ENCODE measurements at places on chromosomes 6 and 20.

- DNase-seq, result no peak
Observed at GRCh38 chr20:1165521-1165920, 19.3 kb downstream of the TMEM74B start.

DNA sequence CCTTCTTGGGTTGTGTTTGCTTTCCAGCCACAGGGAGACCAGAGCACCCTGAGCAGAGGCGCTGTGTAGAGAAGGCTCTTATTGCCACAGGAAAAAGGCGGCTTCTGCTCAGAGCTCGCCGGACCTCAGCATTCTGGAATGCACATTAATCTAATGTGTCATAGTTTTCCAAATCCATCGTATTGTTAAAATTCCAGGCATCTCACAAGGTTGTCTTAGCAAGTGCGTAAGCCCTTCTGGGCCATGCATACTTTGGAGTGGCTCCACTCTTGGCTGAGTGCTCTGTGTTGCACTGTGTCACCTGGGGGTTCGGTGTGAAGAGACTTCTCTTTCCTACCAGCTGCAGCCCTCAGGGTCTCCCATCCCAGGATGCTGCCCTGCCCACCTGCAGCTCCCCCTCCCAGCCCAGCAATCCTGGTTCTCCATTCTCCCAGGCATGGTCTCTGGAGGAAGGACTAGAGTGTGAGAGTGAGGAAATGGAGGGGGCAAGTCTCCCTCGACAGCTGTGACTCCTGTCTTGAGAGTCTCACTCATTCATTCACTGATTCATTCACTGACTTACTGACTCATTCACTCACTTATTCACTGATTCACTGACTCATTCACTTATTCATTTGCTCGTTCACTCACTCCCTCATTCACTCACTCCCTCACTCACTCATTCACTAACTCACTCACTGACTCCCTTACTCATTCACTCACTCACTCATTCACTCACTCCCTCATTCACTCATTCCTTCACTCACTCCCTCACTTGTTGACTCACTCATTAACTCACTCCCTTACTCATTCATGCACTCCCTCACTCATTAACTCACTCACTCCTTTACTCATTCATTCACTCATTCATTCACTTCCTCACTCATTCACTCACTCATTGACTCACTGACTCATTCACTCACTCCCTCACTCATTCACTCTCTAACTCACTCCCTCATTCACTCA, 83.7 kb upstream of the MPC1 start:
- no peak for DNase-seq

- DNase-seq, result no peak
Observed at GRCh38 chr6:156980515-156980914, 203.3 kb downstream of the ARID1B start.

- DNase-seq, result peak; percentile 60
Observed at GRCh38 chr6:134172020-134172705, 119.7 kb upstream of the SLC2A12 start.

DNA sequence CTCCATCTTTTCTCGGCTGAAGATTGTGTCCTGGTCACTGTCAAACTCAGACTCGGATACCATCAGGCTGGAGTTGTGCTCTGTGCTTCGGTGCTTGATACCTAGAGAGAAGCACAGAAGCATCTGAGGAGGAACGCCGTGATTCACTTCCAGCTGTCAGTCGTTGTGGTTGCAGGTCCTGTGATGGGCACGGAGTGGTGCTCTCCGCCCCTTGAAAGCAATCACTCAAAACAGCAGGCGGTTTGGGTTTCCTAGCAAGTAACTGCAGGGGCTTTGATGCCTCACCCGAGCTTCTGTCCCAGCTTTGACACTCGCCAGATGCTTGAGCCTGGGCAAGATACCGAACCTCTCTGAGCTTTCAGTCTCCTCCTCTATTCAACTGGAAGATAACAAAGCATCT, 52.5 kb downstream of the ALDH5A1 start:
- DNase-seq, result no peak

DNA sequence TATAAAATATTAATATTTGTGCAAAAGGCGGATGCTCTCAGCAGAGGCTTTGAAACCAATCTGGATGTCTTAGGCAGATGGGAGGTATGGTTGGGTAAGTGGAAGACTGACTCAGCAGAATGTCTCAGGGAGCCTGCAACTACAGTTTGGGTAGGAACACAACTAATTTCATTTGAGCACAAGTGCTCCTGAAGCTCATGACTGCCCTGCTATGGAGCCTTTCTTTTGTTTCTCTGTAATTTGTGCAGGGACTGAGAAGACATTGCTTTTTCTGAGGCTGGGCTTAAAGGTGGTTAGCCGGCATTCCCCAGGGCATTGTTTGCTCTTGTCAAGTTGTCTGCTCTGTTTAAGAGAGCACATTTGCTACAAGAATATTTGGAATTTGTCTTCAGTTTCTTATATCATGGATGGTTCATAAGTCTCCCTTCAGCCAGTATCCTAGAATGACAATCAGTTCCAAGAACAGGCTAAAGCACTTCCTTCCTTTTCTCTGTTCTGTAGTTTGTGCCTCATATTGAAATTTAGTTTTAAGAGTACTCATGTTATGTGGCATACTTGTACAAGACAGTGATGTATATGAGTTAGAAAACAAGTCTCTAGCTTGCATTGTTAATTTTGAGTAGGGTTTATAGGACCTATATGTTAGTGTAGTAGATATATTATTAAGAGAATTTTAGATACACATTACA, 208.3 kb downstream of the ZFAND3 start:
- DNase-seq, result peak; percentile 6

DNA sequence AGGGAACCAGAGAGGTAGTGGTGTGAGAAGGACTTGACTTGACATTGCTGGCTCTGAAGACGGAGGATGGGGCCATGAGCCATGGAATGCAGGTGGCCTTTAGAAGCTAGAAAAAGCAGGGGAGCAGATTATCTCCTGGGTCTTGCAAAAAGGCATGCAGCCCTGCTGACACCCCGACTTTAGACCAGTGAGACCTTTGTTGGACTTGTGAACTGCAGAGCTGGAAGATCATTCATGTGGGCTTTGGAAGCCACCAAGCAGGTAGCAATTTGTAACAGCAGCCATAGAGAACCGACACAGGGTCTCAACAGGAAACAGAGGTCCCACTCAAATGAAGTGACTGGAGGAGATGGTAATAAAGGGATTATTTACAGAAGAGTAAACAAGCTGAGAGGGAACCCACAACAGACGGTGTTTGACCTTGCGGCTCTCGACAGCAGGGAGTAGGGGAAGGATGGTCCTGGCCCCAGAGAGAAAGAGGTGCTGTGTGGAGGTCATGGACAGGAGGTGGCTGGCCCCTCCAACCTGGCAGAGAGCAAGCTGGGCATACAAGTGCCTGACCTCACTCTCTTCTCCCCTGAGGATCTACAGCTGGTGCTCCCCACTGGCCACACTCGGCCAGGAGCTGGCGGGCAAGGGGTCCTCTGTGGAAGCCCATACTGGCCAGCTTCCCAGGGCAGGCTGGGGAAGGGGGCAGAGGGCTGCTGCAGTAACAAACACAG, 43.9 kb downstream of the SLC22A23 start:
- DNase-seq, result no peak

GRCh38 chr6:111802015-111802414, 71.2 kb downstream of the FYN start:
- DNase-seq, result peak; percentile 46

DNA sequence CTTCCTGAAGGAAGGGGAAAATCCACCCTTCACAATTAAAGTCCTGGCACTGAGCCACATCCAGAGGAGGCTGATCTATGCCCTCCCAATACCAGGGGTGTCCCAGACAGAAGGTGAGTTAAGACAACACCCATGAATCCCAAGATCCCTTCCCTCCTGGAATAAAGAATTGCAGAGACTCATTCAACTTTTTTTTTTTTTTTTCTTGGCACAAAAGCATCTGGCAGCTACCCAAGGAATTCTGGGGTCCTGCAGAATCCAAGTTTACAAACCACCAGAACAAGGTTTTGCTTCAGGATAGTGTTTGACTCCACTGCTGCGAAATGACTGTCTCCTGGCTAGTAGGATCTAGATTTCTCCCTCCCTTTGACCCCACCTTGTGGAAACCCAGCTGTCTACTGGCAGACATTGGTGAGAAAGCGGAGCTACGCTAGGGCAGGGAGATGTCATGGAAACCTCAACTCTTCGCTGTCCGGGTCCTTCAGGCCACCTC, 37.4 kb downstream of the JAG1 start:
- DNase-seq, result no peak

GRCh38 chr6:158018851-158019361, 37.2 kb downstream of the SYNJ2 start:
- DNase-seq, result no peak

GRCh38 chr20:50093240-50093639, 19.7 kb downstream of the UBE2V1 start:
- no peak for DNase-seq

GRCh38 chr20:58646257-58646656, 4.8 kb upstream of the STX16 start:
- no peak for DNase-seq

DNA sequence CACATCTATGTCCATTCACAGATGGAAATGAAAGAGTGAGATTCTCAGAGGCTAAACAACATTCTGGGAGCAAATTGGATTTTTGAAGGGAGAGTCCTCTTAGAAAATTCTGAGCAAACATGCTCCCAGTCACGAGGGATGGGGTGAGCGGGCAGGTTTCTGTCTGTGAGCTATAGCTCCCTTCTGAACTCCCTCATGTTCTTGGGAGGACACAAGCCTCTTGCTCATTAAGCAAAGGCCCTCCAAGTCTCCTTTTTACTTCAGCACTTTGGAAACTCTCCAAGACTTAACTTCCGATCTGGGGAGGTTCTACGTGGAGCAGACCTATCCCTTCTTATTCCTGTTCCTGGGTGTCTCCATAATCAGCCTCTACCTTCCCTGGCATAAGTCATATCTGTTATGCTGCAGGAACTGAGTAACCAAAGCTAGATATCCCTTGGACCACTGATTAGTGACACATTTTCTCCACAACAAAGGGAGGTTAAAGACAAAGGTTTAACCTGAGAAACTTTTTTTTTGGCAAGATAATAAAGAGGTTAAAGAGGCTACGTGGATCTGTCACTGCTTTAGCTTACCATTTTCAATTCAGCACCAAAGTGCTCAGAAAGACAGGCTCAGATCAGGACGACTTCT, 33.0 kb upstream of the SMIM29 start:
- DNase-seq, result no peak

DNA sequence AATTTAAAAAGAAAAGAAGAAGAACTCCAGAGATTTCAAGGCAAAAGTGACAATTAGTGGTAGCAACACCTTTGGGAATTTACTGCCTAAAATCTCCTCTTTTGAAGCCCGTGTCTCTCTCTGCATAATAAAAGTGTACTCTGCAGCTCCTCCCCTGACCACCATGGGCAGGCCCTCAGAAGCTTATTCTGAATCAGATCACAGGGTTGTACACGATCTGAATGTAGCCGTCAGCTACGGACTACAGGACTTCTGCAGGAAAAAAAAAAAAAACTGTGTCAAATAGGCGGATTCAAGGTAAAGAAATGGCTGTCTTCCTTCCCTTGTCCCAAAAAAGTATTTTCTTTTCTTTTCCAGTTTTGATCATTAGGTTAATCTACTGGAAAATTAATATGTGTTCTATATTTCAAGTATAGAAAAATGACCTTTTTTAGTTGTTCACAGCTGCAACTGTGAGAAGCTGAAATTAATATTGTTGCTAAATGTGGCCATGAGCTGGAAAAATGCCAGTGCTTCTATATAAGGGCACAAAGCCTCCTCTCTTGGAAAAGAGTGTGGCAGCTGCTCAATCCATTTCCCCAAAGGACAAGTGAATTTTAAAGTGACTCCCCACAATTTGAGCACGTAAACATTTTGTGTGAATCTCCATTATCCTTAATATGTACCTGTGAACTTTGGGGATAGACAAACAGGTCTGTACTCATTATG, 397.4 kb downstream of the C6orf118 start:
- no peak for DNase-seq

DNA sequence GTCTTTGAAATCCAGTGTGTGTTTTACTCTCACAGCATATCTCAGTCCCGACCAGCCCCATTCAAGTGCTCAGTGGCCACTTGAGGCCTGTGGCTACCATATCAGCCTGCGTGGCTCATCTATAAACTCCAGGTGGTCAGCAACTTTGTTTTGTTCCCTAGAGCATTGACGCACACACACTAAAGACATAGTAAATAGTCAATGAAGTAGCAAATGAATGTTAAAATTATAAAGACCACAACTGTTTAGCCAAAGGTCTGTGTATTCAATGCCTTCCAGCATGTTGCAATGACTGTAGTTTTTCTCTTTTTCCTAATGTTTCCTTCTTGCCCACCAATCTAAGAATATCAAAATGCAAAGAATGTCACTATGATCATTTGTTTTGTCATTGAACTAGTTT, 238.2 kb upstream of the ZNF217 start:
- DNase-seq, result no peak

DNA sequence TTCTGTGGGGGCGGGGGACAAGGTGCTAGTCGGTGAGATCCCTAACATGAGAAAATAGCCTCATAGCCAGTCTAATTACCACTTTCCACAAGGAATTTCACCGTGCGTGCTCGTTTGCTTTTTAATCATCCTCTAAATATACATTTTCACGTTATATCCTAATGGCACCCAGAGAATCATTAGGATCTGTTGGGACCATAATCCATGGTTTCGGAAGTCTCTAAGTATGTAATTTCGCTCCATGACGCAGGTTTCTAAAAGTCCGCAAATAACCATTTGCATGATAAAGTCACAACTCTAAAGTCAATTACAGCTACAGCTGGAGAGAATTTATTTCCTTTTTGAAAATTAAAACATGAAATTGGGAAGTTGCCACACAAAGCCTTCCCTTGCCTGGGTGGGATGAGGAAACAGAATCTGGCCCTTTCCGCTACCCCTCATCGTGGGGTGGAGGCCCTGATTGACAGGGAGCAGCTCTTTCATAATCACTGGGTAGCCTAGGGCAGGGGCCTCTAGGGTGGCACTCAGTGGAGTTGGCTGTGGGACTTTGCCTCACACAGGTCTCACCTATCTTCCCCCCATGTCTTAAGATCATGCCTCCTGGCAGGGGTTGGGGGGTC, 81.9 kb downstream of the LRFN2 start:
- DNase-seq, result peak; percentile 83

DNA sequence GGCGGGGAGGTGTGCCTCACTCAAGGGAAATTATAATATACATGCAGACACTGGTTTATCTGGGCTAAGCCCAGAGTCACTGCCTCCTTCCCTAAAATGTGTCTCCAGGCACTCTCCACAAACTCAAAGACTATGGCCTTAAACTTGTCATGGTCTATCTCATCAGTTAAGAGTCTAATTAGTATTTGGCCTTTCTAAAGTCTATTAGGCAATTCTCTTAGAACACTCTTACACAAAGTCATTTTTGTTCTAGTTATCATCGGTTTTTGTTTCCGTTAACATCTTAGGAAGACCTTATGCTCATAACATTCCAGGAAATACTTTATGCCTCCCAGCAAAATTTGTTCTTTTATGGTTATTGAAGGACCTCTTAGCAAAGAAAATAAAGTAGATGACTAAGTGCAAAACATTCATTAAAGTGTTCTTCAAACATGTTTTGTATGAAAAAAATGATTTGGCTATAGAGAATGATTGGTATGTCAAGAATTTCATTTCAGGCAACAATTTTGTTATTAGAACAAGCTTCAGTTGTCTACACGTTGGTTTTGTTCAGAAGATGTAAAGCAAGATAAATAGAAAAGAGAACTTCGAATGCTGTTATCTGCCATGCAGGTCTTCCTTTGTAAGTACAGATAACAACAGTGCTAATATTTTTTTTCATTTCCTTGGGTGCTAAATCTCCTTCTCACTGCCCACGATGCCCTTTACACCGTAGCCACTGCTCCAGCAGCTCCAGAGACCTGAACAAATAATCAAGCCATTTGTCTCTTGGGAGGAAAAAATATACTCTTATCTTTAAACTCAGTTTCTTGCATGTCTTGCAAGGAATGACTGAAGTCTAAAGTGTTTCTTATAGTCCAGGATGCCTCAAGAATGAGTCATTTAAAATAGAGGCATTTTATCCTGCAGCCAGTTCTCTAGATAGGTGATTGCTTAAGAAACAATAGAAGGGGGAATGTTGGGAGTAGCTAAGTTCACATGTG, 170.4 kb downstream of the HTR1B start:
- DNase-seq, result no peak
